M059J (cell line): ENCODE measurements at places on chromosomes 2 and 18. TPM values are rescaled to one million over a fixed set of nuclear protein-coding genes. Genes with fewer than 3 reads are reported as not detected.

- DNase-seq, result no peak
Observed at GRCh38 chr2:15293262-15293937, 267.7 kb downstream of the NBAS start.

- DNase-seq, result no peak
Observed at GRCh38 chr2:88100489-88100858, 27.4 kb downstream of the FABP1 start.

- no peak for DNase-seq
Observed at GRCh38 chr2:237568121-237568660, 1.8 kb downstream of the PRLH start.

- peak; percentile 47 for DNase-seq
Observed at GRCh38 chr2:229363185-229363814, 92.2 kb upstream of the PID1 start.

The CKAP2L gene
- 23.0 and 24.0 TPM in 2 replicates for total RNA-seq

The ADGRF3 gene
- total RNA-seq, result 0.10 and 0.12 TPM in 2 replicates
